CD14-positive monocyte (primary cell): ENCODE measurements at places on chromosomes 7 and 10.

DNA sequence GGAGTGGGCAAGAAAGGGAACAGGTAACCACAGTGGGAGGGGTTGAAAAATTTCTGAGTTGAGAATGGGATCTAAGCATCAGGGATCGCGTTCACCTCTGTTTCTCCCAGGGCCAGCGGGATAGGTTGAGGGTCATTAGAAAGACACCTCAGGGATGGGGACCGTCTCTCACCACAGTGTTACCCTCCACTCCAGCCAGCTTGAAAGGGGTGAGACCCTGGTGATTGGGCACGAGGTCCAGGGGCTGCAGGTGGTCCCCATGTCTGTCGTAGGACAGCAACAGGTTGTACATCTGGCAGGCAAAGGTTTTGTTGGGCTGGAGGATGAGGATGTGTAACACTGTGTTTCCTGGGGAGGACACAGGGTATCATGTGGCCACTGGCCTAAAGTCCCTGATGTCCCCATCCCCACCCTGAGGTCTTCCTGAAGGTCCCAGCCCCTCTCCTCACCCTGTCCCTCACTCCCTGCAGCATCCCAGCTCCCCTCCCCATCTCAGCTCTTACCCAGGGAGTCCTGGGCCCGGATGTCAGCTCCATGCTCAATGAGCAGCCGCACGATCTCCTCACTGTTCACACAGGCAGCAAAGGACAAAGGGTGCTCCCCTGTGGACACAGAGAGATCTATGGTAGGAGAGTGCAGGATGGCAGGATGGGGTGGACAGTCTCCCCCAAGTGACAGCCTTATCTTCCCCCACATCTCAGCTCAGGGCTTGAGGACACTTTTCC, 9.1 kb downstream of the TRPV6 start:
- DNase-seq = no peak

GRCh38 chr7:86469680-86470295, 173.9 kb upstream of the GRM3 start:
- no peak for DNase-seq

GRCh38 chr7:128781126-128781525, 5.5 kb upstream of the OPN1SW start:
- DNase-seq = no peak

DNA sequence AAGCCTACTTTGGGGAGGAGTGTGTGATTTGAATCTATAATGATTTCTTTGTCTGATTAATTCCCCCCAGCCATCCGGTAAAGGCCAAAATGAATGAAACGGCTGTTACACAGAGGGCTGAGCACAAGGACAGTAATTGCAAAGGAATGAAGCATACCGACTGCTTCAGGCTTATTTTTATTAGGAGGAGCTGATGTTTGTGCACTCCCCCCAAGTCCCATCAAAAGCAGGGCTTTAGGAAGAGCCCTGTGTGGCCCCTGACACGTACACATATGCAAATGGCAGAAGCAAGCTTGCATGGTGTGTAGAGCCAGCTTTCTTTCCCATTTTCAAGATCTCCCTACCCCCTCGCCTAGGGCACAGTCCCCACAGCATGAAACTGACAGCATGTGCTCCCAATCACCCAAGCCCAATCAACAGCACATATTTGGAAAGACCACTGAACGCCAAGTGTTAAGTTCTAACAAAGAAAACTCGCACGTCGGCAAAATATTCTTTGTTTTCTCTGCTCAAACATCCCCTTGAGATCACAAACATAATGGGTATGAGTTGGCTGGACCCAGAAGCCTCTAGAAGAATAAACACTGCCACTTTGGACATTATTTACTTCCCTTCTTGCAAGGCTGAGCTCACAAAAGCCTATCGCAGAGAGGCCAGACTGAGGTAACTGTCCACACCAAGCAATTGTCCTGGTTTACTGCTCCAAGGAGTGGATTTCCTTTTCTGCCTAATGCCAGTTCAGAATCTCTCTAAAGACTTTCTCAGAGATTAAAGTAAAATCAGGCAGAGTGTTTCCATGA, 143.0 kb downstream of the CUBN start:
- no peak for DNase-seq

GRCh38 chr10:11602358-11602757, 9.1 kb downstream of the USP6NL start:
- no peak for DNase-seq

GRCh38 chr10:126634911-126635310, 35.6 kb downstream of the C10orf90 start:
- DNase-seq = no peak

GRCh38 chr7:96055717-96056116, 266.2 kb downstream of the SLC25A13 start:
- no peak for DNase-seq
